ENCODE measurements at places on chromosomes 7 and 10.

DNA sequence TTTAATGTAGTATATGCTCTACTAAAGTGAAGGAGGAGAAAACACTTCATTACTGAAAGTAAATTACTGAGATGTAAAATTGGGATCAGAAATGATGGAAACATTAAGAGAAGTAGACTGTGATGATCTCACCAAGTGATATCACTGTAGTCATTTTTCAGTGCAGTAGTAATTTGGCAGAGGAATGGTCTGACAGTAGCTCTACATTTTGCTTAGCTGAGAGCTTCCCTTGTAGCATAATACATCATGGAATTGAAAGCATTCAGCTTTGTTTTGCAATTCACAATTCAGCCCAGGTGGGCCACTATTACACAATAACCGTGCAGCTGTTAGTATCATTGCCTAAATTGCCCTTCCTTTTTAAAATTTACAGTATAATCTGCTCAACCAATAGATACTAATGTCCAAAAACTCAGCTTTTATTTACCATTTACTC lies 19.4 kb upstream of the CABCOCO1 start:
- DNase-seq = peak; percentile 97

DNA sequence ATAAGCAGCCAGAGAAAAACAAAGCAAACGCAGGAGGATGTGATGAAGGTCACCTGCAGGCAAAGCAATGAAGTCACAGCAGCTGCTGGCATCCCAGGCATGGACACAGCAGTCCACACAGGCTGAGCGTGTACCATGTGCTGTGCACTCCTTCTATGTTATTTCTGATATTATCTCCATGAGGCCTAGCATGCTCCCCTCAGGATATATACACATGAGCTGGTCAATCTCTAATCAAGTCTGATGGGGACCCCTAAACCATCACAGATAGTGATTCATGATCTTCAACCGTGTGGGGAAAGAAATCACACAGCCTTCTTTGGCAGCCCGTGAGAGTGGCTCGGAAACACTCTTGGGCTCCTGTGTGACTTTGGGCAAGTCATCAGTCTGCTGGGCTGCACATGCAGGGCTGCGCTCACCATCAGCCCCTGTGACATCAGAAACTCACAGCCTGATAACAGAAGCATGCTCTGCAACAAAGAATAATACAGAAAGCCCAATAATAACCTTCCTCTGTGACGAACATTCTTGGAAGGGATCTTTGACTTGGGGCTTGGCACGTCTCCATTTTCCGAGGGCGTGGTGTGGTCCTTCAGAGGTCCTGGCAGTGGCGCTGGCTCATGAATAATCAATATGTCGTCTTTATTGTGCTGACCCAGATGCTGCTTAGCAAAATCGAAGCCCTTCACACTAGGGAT lies 83.0 kb upstream of the ATP6V0A4 start:
- DNase-seq = peak; percentile 35

GRCh38 chr7:7793921-7794320 lies 75.5 kb upstream of the RPA3 start:
- no peak for DNase-seq

GRCh38 chr10:7834262-7834661 lies 16.0 kb downstream of the TAF3 start:
- DNase-seq = no peak
